ENCODE measurements at places on chromosomes 11 and 22.
A peak's percentile ranks its signal among the peaks of the same experiment; 100 is the strongest.

GRCh38 chr11:12467610-12468009, 90.2 kb downstream of the PARVA start:
- DNase-seq = no peak

- DNase-seq = peak; percentile 73
Observed at GRCh38 chr22:46432164-46433068, 96.9 kb downstream of the TRMU start.

DNA sequence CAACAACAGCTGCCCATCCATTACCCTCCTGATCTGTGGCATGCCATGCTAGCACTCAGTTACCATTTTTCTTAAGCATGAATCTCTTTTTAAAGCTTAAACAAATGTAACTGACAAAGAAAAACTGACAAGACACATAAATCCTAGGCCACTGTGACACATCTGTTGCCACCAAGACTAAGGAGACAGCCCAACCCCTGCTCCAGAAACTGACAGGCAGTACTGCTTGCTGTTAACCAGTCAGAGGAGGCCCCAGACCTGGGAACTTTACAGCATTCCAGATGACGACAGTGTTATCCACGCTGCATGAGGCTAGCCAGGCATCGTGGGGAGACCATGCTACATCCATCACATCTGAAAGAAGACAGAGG, 33.8 kb downstream of the HIRA start:
- DNase-seq = no peak

DNA sequence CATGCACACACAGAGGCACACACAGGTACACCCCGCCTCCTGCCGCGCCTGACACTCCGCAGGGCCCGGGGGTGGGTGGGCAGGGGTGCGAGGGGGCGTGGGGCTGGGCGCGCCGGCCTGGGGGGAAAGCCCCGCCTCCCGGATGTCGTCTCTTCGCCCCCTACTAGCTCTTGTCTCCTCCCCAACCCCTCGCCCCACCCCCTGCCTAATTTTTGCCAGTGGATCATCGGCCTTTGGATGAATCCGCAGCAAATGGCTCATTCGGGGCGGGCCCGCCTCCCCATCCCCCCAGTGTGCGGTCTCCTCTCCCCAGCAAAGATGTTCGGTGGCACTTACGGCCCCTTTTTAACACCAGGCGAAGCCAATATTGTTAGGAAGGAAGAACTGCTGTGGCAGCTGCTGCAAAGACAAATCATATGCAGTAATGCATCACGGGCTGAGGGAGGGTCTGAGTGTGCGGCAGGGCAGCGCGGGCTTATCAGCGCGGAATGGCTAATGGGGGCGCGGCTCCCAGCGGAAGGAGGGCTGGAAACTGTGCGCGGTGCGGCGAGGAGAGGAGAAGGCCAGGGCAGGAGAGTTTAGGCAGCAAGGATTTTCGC, 13.4 kb upstream of the NECTIN1 start:
- DNase-seq = no peak
